ENCODE measurements at places on chromosomes 4 and X.

DNA sequence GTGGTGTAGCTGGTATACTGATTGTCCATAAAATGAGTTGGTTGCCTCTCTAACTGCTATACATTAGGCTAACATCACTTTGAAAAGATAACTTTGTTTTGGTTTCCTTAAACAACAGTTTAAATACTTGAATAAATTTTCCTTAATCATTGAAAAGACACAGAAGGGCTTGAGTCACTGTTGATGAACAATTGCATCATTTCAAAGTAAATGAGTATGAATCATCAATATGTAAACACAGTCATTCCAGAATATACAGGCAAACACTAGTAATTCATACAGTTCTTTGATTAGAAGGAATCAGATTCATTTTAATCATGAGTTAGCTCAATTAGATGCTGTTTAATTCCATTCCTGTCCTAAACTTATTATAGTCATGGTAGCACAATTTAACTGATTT, 160.6 kb downstream of the AFF2 start:
- DNase-seq = no peak

DNA sequence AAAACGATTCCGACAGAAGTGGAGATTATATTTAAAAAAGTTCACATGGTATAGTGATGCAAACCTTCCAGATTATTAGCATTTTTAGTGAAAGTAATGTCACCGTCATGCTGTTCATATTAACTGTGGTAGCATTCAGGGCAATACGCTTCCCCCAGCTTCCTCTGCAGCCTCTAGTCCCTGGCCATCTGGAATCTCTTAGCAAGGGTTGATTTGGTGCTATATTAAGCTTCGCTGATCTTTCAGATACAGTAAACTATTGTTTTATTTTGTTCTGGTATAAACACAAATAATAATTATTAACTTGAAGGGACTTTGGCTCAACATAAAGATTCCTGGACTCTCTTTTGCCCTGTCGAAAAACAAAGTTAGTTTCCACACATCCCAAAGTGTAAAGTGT, 1080.5 kb upstream of the TENM3 start:
- no peak for DNase-seq

- no peak for DNase-seq
Observed at GRCh38 chr4:64713256-64713840, 304.1 kb upstream of the TECRL start.

DNA sequence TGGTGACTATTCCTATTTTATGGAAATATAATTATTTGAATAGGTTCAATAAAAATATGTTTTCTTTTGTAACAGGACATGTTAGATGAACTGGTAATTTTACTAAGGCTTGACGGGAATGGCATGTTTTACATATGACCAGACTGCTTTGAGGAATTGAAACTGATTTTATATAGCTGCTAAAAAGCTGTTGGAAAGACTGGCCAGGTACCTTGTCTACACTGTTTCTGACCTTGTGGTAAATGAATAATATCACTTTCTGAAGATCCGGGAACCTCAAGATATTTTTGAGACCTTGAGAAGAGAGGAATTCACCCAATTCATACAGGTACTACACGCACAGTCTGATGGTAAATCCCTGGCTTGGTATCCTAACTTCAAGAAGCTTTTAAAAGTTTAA, 42.1 kb upstream of the USP46 start:
- no peak for DNase-seq

GRCh38 chr4:3364199-3364598, 71.4 kb downstream of the RGS12 start:
- DNase-seq = no peak

- no peak for DNase-seq
Observed at GRCh38 chr4:184359888-184360287, 114.5 kb downstream of the IRF2 start.

GRCh38 chr4:6362896-6363295, 93.2 kb downstream of the WFS1 start:
- DNase-seq = no peak

DNA sequence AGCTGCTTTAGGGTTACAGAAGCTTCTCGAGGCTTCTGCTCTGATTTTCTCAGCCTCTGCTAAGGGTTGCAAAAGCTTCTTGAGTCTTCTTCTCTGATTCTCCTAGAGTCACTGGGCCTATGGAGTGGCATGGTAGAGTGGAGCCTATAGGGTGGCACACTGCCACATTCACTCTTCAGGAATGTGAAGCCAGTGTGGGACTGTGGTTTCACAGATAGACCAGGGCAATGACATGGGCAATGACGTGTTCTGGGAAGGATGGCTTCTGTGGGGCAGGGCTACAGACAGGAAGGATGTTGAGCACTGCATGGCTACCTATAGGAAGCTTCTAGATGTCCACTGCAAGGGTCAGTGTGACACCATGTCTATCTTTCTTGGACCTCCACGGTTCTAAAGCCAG, 11.0 kb upstream of the MAMLD1 start:
- no peak for DNase-seq

DNA sequence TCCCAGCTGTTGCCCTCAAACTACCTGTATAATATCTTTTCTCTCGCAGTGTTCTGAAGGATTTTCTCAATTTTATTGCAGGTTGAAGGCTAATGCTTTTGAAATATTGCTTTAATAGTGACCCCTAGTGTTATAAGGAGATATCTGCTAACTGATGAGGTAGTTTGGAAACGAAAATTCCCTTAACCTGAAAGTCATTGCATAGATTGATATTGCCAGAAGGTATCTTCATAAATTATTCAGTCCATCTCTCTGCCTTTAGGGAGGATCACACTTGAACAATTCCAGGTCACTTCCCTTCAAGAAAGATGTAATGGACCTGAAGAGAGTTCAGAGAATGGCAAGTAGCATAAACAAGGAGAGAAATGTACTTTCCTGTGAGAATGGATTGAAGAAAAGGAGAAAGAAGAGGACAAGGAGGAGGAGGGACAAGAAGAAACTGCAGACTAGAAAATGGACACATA, 44.1 kb downstream of the TIGD4 start:
- no peak for DNase-seq

- DNase-seq = peak; percentile 17
Observed at GRCh38 chr4:8688041-8688907, 95.7 kb downstream of the CPZ start.

DNA sequence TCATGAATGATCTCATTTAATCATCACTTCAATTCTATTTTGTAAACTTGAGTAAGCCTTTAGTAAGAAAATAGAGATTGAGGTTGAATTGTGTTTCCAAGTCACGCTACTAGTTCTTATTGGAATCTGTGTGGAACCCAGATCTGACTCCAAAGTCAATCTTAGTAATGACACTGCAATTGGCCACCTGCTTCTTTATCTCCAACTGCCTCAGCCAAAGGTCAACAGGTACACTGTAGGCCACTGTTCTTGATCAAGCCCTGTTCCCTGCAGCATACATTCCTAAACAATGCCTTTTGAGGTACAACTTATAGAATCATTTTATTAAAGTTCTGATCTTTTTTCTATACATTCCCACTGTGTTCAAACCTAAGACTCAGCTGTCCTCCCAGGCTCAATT, 45.5 kb upstream of the CXCL13 start:
- DNase-seq = no peak

DNA sequence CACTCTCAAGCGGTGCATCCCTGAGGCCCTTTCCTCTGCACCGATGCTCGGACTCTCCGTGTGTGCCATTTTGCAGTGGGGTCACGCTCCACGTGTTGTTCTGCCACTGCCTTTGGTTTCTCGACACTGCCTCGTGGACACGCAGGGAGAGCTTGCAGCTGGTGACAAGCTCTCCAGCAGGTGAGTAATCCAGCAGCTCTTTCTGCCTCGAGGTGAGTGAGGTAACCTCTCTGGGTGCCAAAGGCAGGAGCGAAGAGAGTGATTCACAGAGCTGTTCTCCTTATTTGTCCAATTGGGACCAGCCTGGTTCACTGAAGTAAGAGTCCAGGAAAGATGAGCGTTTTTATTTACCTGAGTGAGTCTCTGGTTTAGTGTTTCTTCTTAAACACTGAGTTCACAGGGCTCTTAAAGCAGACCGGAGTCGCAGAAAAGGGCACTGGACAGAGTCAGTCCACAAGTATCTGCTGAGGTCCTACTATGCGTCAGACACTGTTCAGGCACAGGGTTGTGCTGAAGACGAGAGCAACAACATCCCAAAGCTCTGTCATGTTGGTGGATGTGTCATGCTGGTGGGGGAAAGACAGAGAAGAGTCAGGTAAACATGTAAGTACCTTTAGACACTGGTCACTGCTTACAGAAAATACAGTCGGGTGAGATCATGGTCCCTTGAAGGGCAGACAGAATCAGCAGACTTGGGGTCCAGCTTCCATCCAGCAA, 61.8 kb downstream of the FHDC1 start:
- peak; percentile 5 for DNase-seq

DNA sequence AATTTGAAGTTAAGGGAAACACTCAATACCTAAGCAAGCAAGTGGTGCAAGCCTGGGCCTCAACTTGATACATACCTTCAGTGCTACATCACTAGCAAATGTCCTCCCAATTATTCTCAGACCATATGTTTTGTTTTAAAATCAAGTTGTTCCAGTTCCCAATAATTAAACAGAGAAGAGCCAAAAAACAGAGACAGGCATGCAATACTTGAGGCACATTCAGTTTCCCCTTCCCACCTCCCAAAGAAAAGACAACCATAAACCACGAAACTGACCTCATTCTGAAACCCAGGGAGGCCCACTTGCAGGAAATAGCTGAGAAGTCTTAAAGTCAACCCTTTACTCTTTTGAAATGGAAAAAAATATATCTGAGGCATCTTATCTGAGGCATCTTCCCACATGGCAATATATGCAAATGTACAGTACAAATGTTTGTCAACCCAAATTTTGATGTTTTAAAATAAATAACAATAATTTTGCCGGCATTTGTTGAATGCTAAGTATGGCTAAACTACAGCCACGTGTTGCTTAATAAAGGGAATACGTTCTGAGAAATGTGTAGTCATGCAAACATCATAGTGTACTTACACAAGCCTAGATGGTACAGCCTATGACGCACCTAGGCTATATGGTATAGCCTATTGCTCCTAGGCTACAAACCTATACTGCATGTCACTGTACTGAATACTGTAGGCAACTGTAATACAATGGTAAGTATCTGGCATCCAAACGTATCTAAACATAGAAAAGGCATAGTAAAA, 147.5 kb downstream of the TSPAN5 start:
- DNase-seq = peak; percentile 50

- no peak for DNase-seq
Observed at GRCh38 chr4:107115185-107115847, 79.2 kb upstream of the DKK2 start.

DNA sequence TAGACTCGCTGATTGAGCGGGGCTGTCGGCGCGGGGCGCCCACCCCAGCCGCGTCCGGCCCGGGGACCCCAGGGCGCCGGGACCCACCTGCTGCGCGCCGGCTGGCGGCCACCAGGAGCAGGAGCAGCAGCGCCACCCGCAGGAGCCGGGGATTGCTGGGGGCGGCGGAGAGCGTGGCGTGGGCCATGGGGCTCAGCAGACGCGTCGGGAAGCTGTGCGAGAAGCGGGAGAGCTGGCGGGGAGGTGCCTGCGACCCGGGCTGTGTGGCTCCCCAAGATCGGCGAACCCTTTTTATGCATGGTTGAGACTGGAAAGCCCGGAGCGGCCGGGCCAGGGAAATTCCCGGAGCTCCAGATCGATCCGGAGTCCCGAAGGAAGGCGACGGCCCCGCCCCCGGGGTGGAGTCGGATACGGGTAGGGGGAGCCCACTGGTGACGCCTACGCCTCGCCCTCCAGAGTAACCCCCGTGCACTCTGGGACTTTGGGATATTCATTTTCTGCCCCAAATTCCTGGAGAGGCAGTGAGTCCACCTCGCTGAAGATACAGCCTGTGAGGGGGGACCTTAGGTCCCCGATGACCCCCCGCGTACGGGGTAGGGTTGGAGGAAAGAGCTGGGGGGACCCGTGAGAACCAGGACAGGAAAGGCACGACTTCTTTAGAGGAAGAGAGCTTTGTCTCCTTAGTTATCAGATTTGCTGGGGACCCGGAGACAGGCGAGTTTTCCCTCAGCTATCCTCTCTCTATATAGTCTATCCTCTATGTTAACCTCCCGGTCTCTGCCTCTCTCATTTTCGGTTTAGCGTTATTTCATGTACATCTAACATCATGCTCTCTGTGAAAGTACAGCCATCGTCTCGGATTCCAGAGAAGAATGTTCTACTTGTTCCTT, at the start of gene CXCL3:
Gene CXCL3, minus strand, starts transcription at position 265 of the 890 bp plus-strand sequence. Its CDS starts 78 bp downstream, at position 187.
- no peak for DNase-seq

DNA sequence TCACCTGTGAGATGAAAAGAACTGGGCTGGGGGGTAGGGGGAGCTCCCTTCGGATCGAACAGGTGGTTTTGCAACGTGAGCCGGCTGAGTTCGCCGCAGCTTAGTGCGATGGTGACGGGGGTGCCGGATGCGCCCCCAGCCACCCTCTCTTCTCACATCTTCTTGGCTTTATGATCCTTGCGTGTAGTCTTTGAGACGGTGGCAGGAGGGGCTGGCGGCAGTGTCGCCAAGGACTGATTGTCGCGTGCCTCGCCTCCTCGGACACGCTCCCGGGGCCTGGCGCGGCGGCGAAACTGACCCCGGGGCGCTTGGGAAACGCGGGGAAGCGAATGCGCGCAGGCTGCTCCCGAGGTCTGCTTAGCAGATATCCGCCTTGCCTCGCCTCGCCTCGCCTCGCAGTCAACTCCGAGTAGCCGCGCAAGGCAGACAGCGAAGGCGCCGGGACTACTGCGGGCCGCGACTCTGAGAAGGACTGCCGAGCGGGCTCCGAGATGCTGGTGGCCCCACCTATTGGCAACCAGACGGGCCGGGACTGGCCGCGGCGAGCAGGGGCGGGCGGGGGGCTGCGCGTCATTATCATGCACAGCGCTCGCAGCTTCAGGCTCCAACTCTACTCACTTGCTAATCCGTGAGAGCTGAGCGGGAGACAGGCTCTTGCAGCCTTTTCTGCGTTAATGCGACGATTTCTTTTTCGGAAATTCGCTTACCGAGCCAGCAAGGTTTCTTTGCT, 1.5 kb downstream of the GRID2 start:
- no peak for DNase-seq

DNA sequence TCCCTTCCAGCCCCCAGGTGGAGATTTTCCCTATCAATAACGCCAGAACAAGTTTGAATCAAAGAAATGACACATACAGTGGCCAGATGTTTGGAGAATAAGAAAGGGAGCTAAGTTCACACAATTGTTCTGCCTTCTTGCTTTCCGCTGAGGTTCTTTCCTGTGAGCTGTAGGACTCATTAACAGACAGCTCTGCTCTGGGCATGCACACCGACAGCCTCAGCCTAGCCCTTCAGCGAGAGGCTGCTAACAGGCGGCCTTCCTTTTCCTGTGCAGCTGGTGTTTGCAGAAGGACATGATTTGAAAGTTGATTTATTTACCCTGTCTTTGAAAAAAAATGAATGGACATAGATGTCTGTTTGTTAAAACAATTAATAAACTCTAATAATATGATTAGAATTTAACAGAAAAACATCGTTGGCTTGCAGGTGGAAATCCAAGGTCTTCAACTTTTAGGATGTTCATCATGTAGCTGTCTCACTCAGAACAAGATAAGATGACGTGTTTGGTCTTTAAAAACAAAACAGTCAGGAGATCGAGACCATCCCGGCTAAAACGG, 183.3 kb downstream of the KDR start:
- peak; percentile 20 for DNase-seq

GRCh38 chr4:28232376-28232775, 1371.7 kb downstream of the STIM2 start:
- no peak for DNase-seq
